ENCODE measurements at places on chromosomes 5 and 9.

DNA sequence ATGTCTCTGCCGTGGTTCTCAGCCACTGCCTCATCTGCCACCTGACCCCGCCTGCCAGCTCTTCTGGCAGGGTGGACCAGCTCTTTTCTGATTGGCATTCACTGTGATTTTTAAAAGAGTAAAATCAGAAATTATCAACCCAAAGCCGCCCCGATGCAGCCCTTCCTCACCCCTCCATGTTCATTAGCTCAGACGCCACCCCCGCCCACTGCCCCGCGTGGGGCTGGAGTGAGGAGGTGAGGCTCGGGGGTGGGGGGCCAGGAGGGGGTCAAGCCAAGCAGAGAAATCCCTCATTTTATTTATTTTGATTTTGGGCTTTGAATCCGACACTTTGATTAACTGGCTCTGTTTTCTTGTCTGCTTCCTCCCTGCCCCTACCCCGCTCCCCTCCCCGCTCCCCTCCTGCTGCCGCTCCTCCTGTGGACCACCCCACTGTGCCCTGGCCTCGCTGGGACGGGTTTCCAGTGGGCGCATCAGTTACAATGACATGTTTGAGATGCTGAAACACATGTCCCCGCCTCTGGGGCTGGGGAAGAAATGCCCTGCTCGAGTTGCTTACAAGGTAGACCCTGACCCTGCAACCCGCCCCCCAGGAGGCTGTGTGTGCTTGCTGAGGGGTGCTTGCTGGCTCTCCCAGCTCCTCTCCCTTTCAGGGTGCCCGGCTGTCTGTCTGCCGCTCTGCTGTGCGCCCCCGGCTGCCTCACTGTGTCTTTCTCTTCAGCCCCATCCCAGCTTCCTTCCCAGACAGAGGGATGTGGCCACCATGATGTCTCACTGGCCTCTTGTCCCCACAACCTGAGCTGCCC is 224.9 kb downstream of the CACNA1B start:
- no peak for DNase-seq

DNA sequence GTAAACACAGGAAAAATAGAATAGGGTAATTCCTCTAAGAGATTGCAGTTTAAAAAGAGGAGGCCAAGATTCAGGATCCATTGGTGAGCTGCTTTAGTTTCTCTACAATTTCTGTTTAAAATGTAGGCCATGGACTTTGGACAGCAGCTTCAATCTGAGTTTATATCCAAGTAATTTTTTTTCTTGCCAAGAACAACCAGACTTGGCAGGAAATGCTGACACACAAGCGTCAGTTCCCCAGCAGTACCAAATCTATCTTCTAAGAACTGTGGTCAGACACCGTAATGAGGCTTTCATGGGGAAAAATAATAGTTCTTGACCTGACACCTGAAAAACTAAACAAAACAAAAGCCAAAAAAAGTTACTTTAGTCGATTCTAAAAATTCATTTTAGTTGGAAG is 528.8 kb downstream of the CSNK1G3 start:
- no peak for DNase-seq

DNA sequence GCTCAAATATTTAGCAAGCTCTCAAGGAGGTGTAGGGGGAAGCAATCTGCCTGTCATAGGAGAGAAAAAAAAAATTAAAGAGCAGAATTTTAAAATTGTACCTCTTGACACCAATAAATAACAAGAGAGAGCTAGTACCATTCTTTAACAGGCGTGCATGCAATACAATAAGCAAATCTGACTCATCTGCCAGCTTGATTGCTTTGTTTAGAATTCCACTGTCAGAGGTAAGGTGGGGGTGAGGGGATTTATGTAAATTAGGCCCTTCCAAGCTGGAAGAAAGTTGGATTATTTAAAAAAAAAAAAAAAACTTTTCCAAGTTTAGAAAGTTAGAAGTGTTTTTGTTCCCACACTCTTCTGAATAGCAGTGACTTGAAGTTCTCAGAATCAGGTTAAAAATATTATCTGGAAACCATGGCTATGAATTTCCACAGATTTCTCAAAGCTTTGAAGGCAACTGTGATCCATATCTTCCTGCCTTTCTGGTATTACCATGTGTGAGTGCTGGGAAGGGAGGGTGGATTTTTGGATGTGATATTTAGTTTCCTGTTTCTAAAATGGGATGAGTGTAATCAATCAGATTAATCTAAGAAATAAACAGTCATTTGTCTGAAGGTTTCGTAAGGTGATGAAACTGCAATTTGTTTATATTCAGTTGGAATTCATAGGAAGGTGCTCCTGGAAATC is 477.5 kb downstream of the TLE4 start:
- no peak for DNase-seq

- DNase-seq, result no peak
Measured at GRCh38 chr9:77290373-77290772, 113.0 kb downstream of the VPS13A start.

DNA sequence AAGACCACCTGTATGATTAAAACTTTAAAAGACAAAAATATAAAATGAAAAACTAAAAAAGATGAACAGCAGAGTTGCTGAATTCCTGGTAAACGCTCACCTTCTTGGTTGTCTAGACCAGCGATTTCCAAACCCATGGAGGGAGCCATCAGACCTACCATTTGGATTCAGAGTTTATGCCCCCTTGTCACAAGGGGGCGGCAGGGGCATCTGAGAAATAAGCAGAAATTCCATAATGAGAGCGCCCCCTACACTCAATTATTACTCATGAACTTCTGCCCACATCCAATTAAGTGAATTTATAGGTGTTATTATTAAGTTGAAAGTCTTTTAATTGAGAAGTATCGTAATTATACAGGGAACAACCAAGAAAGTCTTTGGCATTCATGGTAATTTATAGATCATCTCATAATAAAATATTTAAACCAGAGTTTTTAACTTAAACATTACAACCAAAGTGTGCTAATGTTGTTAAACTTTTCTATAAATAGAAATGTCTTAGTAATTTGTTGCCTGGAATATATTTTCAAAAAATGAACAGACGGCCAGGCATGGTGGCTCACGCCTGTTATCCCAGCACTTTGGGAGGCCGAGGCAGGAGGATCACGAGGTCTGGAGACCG is 35.2 kb upstream of the SPATA31C2 start:
- DNase-seq, result peak; percentile 54

GRCh38 chr5:95086927-95087815 is 197.7 kb downstream of the MCTP1 start:
- DNase-seq, result no peak

Measured in activated CD8-positive, alpha-beta memory T cell treated with anti-CD3 and anti-CD28 coated beads, Interleukin-2, amount 50 U/mL, for 4 hours (primary cell).